ENCODE measurements at places on chromosomes 3 and 15.

DNA sequence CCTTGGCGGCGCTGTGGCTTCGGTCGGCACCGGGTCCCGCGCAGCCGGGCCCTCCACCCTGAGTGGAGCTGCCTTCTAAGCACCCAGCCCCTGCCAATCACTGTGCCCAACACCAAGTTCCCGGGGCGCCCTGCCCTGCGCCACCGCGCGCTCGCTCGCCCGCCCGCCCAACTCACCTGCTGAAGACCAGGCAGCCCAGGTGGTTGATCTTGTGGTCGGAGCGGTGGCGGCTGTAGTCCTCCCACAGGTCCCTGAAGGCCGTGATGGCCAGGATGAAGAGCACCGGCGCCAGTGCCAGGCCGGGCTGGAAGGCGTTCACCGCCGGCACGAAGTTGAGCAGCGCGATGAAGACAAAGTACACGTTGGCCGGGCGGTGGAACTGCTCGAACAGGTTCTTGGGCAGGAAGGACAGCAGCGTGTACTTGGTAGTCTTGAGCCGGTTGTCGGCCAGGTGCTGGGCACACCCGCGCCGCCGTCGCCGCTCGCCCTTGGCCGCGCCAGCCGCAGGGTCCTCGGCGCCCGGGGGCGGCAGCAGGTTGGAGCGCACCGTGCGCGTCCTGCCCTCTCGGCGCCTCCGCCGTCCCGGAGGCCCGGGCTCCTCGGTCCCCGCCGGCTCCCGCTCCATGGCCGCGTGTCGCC, 536 bp downstream of the ATP10A start:
- no peak for DNase-seq

GRCh38 chr15:57735431-57735830, 28.9 kb downstream of the POLR2M start:
- peak; percentile 63 for DNase-seq

DNA sequence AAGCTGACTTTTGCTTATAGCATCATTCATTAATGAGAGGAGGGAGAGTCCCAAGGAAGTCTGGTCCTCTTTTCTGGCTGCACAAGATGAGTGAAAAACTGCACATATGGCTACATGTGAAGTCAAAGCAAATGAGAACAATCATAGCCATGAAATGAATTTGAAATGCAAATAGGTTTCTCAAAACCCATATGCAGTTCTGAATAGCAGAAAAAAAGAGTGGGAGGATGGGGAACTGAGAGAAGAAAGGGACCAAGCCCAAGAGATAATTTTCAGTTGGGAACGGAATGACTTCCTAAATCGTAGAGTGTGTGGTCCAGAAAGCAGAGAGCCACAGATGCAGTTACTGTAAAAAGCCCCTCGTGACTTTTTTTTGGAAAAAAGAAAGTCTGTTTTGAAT, 66.3 kb downstream of the GTPBP8 start:
- no peak for DNase-seq

DNA sequence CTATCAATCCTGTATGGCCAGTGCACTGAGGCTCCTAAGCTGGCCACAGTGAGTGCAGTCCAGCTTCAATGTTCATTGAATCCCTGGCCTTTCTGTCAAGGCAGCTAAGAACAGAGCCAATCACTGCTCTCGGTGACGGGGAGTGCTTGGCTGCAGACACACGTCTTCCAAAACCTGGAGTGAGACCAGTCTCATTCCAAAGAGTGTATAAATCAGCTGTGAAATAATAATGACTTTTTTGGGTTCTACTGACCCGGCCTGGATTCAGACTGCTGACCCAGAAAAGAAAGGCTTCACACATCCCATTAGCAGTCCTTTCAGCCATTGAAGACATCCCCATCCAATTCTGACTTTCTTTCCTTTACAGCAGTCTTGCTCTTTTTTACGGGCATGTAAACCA, 665.5 kb downstream of the GBE1 start:
- DNase-seq, result no peak

GRCh38 chr3:52714335-52715302, 8.7 kb downstream of the SPCS1 start:
- no peak for DNase-seq

DNA sequence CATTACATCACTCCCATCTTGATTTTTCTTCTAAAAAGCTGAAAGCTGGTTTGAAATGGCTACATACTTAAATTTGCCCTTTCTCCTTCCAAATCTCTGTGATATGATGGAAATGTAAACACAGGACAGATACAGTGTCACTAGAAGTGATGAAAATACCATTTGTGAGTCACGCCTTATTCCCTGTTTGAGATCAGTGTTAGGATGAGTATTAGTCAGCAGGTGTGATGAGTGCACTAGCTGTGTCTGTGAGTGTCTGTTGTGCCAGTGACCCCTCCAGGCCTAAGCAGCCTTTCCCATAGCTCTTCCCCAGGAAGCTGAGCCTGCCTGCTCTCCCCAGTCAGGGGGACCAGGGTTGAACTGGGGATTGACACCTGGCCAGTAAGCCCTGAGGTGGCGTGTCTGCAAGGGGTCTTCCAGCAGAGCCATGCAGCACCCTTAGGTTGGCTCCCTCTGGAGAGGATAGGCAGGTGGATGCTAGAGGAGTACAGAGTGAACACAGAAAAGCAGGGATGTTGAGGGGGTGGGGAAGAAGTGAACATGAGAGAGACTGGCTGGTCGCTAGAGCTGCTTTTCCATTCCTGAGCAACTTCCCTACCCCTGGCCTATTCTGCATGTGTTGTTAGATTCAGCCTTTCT, 92.0 kb downstream of the PDE8A start:
- no peak for DNase-seq

- DNase-seq, result no peak
These were observed 9.2 kb downstream of the BBX start for GRCh38 chr3:107531917-107532469.

DNA sequence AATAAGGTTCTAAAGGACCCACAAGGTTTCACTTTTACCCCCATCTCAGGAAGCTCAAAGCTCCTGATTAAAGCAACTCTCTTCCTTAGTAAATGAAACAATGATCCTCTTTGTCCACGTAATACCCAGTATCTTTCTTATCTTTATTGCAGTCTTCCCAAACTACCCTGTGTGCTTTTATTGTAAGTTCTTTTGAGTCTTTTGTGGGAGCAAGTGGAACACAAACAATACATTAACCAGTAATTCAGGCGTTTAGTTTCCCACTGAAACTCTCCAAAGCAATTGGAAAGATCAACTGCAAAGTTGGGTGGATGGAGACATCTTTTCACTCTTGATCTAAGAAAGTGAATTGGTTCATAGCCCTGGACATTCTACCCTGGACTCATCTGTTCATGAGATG, 240.0 kb downstream of the ZNF621 start:
- DNase-seq, result no peak

DNA sequence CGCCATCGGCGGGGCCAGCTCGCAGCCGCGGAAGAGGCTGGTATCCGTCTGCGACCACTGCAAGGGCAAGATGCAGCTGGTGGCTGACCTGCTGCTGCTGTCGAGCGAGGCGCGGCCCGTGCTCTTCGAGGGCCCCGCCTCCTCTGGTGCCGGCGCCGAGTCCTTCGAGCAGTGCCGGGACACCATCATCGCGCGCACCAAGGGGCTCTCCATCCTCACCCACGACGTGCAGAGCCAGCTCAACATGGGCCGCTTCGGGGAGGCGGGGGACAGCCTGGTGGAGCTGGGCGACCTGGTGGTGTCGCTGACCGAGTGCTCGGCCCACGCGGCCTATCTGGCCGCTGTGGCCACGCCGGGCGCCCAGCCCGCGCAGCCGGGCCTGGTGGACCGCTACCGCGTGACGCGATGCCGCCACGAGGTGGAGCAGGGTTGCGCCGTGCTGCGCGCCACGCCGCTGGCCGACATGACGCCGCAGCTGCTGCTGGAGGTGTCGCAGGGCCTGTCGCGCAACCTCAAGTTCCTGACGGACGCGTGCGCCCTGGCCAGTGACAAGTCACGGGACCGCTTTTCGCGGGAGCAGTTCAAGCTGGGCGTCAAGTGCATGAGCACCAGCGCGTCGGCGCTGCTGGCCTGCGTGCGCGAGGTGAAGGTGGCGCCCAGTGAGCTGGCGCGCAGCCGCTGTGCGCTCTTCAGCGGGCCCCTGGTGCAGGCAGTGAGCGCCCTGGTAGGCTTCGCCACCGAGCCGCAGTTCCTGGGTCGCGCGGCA, 1.8 kb downstream of the TLNRD1 start:
- no peak for DNase-seq

GRCh38 chr15:49287481-49287880, 117.4 kb downstream of the GALK2 start:
- DNase-seq, result no peak

DNA sequence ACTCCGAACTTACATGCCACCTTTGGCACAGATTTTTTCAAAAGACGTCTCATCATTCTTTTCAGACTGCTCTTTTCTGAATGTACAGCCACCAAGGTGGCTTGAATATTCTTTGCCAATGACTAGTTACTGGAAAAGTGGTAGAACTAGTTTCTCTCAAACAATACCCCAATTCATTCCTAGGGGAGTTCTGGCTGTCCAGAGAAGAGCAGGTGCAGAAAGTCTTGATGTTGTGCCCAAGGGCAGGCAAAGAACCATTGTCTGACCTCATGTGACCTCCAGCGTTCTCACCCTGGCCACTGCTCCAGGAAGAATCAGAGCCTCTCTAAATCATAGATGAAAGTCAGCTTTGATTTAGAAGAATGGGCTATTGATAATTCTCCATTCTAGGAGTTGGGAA, 5.5 kb downstream of the LMOD3 start:
- peak; percentile 95 for DNase-seq

- no peak for DNase-seq
These were observed 254.1 kb downstream of the AGBL1 start for GRCh38 chr15:86333819-86334218.

DNA sequence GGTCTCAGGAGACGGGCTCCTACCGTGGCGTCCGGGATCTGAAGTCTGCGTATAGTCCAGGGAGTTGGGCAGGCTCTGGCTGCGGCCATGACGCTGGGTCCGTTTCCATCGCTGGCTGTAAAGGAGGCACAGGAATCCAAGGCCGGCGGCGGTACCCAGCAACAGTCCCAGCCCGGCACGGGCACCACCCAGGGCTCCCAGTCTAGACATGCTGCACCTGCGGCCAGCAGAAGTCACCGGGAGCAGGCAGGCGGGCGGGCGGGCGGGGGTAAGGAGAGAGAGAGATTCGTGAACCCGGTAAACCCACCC, 526 bp downstream of the RMDN3 start:
- no peak for DNase-seq

- no peak for DNase-seq
These were observed 19.1 kb downstream of the ZDHHC19 start for GRCh38 chr3:196192036-196192523.

- no peak for DNase-seq
These were observed 130.4 kb upstream of the SMAD3 start for GRCh38 chr15:66934868-66935520.

DNA sequence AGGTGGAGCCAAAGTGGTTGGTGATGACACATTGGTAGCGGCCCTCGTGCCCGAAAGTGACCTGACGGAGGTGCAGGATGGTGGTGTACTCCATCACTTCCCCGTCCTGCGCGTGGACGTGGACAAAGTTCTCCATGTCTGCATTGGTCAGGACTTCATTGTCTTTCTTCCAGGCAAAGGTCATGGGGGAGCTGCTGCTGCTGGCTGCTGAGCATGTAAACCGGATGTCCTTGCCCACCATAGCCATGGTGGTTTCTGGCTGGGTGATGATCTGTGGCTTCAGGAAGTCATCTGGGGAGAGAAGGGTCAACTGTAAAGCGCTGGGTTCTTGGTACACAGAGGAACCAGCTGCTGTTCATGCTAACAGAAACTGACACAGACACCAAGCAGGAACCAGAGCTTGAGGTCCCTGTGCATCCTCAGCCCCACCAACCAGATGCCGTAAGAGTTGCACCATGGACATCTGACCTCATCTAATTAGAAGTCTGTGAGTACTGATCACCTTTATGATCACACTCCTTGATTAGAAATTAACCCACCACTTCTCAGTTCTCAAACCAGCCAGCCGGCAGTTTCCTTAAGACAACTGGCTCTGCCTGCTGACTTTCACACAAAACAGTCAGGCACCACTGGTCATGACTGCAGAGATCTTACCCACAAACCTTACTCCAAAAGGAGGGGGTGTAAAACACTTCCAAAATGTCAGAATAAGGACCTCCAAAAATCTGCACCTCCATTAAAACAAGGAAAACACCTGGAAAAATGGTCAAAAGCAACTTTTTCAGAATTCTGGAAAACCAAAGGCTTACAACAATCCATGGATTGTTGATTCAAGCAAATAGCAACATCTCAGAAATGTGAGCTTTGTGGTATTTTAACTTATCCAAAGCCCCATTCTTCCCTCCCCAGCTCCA, 114.6 kb downstream of the LRIG1 start:
- no peak for DNase-seq

DNA sequence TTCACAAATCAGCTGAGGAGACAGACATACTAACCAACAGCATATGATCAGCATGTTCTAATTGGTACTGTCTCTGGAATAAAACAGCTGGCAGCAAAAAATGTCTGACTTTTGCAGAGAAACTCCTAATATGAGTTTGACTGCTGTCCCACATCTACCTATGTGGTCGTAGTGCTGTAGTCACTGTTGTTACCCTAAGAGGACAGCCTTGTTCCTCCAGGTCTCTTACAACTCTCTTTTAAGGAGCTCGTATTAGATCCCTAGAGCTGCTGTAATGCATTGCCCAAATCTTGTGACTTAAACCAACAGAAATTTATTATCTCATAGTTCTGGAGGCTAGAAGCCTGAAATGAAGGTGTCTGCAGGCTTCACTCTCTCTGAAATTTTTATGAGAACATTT, 92.1 kb downstream of the TGFBR2 start:
- no peak for DNase-seq

DNA sequence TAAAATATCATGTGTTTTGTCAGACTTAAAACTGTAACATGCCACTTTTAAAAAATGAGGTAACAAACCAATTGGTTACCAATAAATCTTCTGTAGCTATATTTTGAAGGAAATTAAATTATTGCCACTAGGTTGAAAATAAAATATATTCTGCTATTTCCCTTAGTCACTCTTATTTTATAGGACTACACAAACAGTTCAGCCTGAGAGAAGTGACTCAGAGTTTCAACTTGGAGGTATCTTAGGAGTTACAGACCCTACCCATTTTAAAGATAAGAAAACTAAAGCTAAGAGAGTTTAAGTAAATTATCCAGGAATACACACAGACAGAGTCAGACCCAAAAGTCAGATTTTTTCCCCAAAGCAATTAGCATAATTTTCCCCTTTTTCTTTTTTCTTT, 65.1 kb downstream of the PIK3CB start:
- no peak for DNase-seq

DNA sequence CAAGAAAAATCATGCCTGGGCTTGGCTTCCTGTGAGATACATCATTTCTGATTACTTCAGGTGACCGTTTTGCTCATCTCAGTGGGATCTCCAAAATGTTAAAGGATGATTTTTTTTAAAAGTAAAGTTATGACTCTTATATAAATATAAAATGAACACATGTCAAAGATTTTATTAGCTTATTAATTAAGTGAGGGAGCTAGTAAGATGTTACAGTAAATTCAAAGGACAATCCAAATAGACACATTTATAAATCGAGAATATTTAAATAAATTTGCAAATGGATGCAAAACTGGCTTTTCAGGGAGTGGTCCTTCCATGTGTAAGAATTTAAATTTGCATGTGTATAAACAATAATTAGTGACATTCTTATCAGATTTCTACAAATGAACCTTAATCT, 87.0 kb downstream of the IQCH start:
- DNase-seq, result no peak

Data from globus pallidus (tissue), 1 donor.